ENCODE measurements at places on chromosomes 6 and 20. TPM values are rescaled to one million over a fixed set of nuclear protein-coding genes. Genes with fewer than 3 reads are reported as not detected.

Gene KIF16B
- 9.2 TPM for total RNA-seq

Gene BTBD3
- total RNA-seq: 47.7 TPM

Gene TPX2
- 125 TPM for total RNA-seq

Gene SNX3
- total RNA-seq: 72.5 TPM

Gene BMP7
- 9.2 TPM for total RNA-seq

Gene LY6G5C
- 1.2 TPM for total RNA-seq

Gene PSORS1C1
- 0.52 TPM for total RNA-seq

Gene CYP24A1
- total RNA-seq: not detected

Gene CEP162
- 10.6 TPM for total RNA-seq

Gene MROH8
- total RNA-seq: 0.50 TPM

Gene EFCAB8
- 0.20 TPM for total RNA-seq

Gene TAF11
- total RNA-seq: 45.8 TPM
